ENCODE measurements at places on chromosomes 5 and 9. TPM values are rescaled to one million over a fixed set of nuclear protein-coding genes. Genes with fewer than 3 reads are reported as not detected.
A peak's percentile ranks its signal among the peaks of the same experiment; 100 is the strongest.

DNA sequence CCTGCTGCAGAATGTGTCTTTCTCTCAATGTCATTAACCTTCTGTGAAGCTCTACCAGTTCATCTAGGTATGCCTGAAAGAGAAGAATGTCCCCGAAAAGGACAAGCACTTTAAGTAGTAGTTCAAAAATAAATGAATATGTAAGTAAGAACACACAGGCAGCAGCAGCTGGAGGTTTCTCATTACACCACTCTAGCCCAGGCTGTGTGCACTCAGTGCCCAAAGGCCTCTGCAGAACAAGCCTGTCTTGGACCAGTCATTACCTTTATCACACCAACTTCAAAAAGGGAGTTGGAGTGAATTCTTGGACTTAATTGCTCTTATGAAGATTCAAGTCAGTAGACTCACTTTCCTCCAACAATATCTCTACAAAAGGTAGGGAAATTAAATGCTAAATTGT, 268.8 kb downstream of the MLLT3 start:
- DNase-seq, result no peak

Gene IL9
- total RNA-seq, result not detected

DNA sequence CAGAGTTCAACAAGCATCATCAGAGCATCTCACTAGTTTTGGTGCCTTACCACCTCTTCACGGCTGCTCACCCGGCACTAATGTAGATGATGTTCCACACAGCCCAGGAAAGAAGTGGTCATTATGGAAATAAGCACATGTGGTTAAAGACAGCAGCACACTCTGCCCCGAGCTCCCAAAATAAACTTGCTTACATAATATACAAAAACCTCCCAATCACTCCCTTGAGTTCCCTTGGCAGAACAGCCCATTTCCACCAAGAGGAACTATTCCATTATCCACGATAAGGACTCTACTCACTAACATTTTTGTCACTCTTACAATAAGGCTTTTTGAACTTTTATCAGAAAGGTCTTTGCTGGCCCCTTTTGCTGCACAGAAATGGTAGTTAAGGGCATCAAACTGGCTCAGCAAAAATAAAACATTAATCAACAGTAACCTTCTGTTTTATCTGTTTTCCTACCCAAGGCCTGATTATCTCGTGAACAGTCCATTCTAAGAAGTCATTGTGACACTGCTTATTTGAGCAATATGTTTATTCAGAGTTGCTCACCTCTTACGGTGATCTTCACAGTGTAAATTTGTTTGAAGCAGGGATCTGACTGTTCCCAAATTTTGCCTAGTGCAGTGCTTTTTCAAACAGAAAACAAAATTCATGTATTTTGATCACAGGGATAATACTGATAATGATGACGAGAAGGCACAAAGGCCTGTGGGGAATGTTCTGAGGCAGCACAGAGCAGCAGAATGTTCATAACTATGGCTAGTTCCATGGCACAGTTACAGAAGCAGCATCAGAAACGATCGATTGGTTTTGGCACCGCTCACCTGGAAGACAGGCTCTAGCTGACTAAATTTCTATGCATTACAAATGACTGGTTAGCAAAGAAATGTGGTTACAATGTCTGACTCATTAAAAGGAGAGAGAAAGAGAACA, 399.8 kb upstream of the PIK3R1 start:
- DNase-seq, result no peak

- peak; percentile 93 for DNase-seq
Observed at GRCh38 chr9:37412431-37413151, 9.9 kb upstream of the GRHPR start.

DNA sequence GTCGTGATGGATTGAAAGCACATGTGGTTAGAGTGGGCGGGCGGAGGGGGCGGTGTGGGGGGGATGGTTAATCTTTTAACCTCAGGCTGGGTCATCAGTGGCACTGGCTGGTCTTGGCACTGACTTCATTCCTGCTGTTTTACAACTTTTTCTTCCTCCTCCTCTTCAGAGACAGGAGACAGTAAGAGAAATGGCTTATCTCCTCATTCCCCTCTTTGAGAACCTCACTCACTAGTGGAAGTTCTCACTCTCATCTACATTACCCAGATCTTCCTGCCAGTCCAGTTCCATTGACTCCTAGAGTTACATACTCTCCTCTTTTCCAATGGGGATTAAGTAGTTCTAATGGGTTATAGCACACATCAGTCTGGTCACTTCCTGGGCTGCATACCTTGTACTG, 42.3 kb upstream of the PPP1R26 start:
- no peak for DNase-seq

Gene CCDC192
- not detected for total RNA-seq

Gene TMEM174
- total RNA-seq, result not detected

GRCh38 chr9:87499424-87500017, 1.9 kb downstream of the DAPK1 start:
- DNase-seq, result no peak

Gene SPINK1
- total RNA-seq, result not detected

Gene MSMP
- not detected for total RNA-seq

- no peak for DNase-seq
Observed at GRCh38 chr9:92652461-92652860, 17.5 kb downstream of the IPPK start.

Gene PLGRKT
- 19.7 TPM for total RNA-seq

Gene STC2
- 36.6 TPM for total RNA-seq

Gene MRPL22
- 28.2 TPM for total RNA-seq
